ENCODE measurements at places on chromosomes 6 and 20.

DNA sequence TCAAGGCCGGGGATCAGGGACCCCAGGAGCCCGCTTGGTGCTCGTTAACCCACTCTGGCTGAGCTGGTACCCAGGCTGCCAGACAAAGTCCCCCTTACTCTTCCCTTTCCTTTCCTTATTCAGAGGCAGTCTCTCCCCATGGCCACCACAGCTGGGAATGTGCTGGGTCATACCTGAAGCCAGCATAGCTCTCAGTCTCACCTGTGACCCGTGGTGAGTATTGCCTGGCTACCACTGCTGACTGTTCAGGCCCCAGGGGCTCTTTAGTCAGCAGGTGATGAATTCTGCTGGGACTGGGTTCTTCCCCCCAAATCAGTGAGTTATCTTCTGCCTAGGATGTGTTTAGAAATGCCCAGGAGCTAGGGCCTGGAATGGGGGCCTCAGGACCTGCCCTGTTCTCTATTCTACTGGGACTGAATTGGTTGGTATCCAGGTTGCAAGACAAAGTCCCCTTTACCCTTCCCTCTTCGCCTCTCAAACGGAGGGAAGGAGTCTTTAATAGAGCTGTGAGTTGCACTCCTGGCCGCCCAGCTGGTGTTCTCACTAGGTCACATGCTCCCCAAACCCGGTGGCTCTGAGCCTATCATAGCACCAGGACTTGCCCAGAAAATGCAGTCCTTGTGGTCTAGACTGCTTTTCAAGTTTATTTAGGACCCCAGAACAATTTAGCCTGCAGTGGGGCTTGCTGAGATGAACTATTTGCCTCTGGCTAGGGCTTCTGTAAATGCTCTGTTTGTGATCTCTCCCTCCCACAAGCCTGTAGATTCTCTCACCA is 64.6 kb downstream of the MYO6 start:
- no peak for DNase-seq

DNA sequence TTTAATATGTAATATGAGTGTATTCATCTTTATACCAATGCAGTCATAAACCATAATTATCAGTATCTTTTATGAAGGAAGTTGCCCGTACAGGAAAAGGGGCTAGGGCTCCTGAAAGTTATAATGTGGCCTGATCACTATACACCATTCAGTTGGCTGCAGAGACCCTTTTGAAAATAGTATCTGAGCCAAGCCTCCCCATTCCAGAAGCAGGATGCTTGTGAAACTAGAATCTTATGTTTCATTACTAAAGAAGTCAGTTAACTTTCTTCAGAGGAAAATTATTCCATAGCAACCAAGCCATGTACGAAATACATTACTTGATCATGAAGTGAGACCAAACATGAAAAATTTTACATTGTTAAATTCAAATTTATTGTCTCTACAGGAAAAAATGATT is 251.5 kb upstream of the TCF21 start:
- no peak for DNase-seq

- DNase-seq, result no peak
Observed at GRCh38 chr20:37846573-37846972, 56.4 kb upstream of the VSTM2L start.

GRCh38 chr6:137323860-137324259 is 104.7 kb upstream of the IFNGR1 start:
- DNase-seq, result peak; percentile 51

- peak; percentile 78 for DNase-seq
Observed at GRCh38 chr20:50169329-50169823, 15.9 kb upstream of the PEDS1 start.

GRCh38 chr20:16699293-16699692 is 30.5 kb upstream of the SNRPB2 start:
- peak; percentile 26 for DNase-seq

GRCh38 chr20:37395921-37396415 is 50.0 kb downstream of the SRC start:
- no peak for DNase-seq

DNA sequence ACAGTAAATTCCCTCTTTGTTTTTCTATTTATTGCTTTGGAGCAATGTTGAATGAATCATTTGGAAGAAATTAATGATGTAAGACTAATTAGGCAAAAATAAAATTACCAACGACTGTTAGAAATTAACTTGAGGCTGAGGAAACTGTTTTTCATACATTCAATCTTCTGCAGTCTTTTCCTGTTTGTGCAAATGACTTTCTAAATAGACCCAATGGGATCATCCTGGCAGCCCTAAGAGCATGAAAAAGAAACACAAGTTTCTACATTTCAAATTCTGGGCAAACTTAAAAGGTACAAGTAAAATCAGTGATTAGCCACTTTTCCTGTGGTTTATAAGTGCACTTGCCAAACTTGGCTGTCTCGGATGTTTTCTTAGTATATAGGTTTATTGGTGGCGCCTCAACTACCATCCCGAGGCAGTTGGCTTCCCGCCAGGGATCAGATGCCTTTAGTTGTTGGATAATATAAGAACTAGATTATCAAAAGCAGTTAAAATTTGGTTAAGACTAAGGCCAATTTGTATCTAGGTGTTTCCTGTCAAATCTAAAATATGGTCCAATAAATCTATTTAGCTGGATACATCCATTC is 181.2 kb downstream of the ISM1 start:
- no peak for DNase-seq

DNA sequence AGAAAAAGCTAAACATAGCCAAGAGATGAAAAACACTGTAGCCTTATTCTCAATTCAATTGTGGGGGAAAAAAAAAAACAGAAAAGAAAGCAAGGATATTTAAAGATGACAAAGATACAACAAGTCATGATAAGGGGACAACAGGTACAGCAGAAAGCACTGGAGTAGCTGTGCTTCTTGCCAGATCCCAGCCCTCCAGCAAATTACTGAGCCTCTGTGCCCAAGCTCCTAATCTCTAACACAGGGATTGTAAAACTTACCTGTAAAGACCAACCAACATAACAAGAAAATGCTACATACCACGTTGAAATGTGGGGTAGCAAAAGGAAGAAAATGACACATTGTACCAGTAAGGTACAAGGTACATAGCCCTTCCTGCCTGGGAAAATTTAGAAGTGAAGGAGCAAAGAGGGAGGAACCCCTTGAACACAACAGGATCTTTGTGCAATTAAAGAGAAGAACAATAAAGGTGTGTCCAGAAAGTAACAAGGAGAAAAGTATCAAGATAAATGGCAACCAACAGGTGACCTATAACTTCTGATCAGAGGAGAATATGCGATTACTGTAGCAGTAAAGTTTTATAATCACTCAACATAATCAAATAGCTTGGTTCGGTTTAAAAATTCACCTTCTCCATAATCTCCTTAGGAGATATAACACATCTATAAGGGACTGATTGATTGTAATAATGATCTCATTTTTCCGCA is 30.6 kb downstream of the PREP start:
- DNase-seq, result no peak

- DNase-seq, result no peak
Observed at GRCh38 chr6:163643866-163644265, 229.3 kb downstream of the QKI start.

GRCh38 chr6:119024111-119024510 is 54.4 kb downstream of the FAM184A start:
- no peak for DNase-seq

GRCh38 chr6:169213814-169214520 is 39.7 kb downstream of the THBS2 start:
- no peak for DNase-seq

GRCh38 chr6:27893836-27894807 is 18.1 kb downstream of the OR2B2 start:
- DNase-seq, result peak; percentile 95

DNA sequence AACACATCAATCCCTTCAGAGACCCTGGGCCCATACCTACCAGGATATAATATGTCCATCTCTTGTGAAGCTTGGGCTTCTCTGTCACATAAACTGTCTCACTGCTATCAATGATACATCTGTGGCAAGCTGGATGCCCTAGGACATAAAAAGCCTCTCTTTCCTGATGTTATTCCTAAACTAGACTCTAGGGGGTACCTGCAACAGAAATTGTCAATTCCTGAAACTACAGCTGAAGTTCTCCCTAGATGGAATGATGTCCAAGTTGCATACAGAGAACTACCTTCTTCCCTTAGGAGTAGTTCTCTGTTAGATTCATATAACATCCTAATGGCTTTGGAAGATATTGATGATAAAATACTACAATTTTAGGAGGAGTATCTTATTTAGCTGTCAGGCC is 35.8 kb downstream of the TBX18 start:
- DNase-seq, result peak; percentile 43

DNA sequence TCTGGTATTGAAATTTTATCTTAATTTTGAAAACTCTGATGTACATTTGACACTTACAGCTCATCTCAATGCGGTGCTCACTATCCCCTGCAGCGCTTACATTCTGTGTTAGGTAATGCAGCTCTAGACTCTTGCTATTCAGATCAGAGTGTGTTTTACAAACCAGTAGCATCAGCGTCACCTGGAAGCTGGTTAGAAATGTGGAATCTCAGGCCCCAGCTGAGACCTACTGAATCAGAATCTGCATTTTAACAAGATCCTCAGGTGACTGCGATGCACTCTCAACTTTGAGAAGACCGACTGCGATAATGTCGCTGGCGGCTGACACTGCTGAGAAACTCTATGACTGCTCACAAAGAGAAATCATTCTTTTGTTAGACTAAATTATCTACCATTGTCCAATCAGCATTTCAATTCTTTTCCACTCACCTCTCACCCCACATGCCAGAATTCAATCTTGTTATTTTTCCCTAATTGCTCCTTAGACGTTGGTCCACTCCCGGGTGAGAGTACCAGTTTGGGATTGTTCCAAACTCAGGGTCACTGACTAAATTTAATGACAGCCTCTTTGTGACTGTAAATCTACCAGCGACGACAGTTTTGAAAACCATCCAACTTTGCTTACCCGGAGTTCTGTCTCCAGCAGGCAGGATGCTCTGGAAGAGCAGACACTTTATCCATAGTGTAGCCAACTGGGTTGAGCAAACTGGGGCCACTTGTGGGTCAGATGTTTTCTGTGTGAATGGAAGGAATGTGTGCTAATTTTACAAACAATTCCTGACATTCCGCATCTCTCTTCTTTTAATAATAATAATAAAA is 140.1 kb upstream of the BTBD3 start:
- DNase-seq, result no peak

GRCh38 chr20:24459733-24460132 is 9.7 kb upstream of the SYNDIG1 start:
- DNase-seq, result no peak

GRCh38 chr20:46568570-46569129 is 18.2 kb upstream of the OCSTAMP start:
- DNase-seq, result no peak

DNA sequence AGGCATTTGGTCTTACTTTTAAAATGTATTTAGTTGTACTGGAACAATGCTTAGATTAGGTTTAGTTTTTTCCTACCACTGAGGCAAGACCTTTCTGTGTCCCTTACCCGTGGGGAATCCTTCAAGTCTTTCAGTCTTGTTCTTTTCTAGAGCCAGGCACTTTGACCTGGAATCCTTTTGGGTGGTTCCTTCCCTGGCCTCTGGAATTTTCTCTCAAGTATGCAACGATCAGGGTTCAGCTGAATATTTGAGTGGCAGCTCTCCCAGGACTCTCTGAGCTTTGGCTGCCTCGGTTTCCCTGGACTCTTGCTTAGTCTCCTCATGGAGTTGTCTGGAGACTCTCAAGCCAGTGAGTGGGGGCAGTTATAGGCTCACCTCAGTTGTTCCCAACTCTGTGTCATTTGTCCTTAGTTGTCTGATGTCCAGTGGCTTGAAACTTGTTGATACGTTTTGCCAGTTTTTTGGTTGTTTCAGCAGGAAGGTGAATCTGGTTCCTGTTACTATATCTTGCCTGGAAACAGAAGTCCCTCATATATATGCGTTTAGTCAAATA is 118.1 kb downstream of the QKI start:
- DNase-seq, result no peak

- DNase-seq, result peak; percentile 62
Observed at GRCh38 chr6:62283796-62284411, 2.1 kb downstream of the KHDRBS2 start.

- no peak for DNase-seq
Observed at GRCh38 chr20:59788196-59788735, 145.2 kb downstream of the SYCP2 start.

- DNase-seq, result no peak
Observed at GRCh38 chr6:109477184-109477583, 5.8 kb downstream of the ZBTB24 start.

- no peak for DNase-seq
Observed at GRCh38 chr6:43216200-43216599, 13.1 kb downstream of the DNPH1 start.

DNA sequence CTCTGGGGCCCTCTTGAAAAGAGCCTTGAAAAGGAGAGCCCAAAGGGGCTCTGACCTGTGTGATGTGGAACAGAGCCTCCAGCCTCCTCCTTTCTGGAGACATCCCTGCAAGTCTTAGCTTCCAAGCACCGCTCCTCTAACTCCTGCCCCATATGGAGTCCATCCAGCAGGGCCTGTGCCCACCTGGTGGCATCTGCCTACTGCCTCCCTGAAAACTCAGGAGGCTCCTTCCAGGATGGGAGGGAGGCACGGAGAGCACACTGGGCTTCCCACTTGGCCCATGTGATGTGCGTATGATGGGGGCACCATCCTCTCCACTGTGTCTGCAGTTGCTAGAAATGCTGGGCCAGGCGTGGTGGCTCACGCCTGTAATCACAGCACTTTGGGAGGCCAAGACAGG is 98.1 kb downstream of the SYNDIG1 start:
- no peak for DNase-seq

DNA sequence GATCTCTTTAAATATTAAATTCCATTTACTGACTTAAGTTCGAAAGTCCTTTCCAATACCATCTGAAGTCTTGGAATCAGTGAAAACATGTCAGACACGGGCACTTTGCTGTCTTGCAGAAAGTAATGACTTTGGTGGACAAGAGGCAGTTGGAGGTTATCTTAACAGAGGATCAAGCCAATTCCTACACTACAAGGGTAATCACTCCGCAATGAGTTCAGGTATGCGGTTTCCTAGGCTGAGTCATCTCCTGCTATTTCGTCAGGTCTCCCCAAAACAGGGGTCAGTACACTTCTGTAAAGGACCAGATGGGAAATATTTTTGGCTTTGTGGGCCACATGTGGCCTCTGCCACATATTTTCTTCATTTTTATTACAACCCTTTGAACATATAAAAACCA is 656.6 kb downstream of the KIF16B start:
- DNase-seq, result no peak

GRCh38 chr20:25160467-25160866 is 35.0 kb upstream of the ENTPD6 start:
- DNase-seq, result no peak

DNA sequence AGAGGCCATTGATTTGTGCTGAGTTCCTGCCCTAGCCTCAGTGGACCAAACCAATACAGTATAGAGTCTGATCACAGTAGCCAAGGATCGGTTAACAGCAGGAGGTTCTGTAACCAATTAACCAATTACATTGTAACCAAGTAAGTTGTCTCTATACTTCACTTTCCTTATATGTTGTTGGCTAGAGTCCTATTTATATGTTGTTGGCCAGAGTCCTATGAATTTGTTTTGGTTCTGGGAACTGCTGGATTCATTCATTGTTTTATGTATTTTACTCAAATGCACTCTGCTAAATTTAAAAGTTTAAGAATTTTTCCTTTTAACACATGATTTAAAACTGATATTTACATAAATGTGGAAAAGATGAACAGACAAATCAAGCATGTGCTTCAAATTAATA is 597.4 kb upstream of the HS3ST5 start:
- DNase-seq, result no peak

Measured in Kasumi-1 (cell line).